ENCODE measurements at places on chromosomes 12 and 14.

- DNase-seq: no peak
These were observed 85.3 kb downstream of the B4GALNT3 start for GRCh38 chr12:544941-545635.

GRCh38 chr12:67331123-67331522, 62.0 kb downstream of the CAND1 start:
- no peak for DNase-seq

- DNase-seq: no peak
These were observed 32.6 kb downstream of the EID3 start for GRCh38 chr12:104336115-104336514.

DNA sequence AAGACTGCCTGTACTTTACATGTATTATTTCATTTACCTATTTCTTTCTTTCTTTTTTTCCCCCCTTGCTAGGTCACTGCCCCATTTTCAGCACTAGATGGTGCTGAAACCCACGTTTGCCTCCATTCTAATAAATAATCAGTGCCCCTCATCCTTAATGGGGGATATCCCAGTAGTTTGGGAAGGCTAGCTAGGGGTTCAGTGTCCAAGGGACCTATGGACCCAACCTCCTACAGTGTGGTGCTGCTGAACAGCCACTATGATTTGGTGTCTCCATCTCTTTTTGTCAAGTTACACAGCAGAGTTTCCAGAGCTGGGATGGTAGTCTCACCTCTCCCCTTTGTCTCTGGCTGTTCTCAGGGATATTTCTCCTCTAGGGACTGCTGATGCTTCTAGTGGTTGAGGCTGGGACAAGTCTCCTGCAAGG, 6.5 kb upstream of the HCFC2 start:
- DNase-seq: no peak

DNA sequence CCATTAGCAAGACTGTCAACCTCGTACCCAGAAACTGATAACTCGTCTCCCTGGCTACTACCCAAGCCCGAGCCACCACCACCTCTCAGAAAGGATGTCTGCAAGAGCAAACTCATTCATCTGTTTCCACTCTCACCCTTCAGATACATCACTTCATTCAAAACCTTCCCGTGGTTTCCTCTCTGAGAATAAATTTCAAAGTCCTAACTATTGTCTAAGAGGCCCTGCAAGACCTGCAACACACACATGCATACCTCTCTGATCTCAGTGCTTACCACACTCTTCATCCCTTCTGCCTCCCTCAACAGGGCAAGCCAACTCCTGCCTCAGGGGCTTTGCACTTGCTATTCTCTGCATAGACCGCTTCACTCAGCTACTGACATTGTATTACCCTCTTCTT, 40.6 kb downstream of the PPP1R13B start:
- DNase-seq: no peak

GRCh38 chr12:2084553-2085296, 31.9 kb downstream of the CACNA1C start:
- DNase-seq: no peak

GRCh38 chr14:78690836-78691235, 520.7 kb downstream of the NRXN3 start:
- DNase-seq: no peak

GRCh38 chr14:53011053-53011462, 60.2 kb upstream of the FERMT2 start:
- peak; percentile 29 for DNase-seq

DNA sequence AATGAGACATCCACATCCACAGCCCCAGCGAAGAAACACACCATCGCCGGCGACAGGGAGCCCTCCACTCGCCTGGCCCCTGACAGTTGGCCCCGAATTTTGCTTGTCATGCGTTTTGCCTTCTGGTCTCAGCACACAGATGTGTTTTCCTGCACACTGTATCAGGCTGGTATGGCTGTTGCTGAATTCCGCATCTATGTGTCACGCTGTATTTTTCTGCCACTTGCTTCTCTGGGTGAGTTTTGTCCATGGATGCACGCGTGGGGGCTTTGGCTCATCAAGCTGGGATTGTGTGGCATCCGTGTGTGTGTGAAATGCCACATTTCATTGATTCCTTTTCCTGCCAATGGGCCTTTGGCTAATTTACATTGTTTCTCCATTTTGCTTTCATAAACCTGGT, 26.5 kb downstream of the ARL6IP4 start:
- no peak for DNase-seq

DNA sequence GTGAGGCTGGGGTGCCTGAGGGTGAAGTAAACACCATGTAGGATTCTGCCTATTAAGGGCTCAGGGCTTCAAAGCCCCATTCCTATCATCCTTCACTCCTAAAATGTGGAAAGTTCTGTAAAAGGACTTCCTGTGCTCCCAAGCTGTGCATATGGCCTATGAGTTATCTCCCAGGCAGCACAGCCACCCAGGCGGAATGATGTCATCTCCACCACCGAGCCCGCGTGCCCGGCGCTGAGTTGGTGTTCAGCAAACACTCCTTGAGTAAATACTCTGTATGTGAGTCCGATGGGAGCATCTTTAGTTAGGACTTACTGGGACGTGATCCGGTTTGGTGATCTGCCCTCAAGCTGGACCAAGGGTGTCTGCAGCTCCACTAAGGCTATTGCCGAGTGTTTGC, 437.3 kb downstream of the MED13L start:
- no peak for DNase-seq

DNA sequence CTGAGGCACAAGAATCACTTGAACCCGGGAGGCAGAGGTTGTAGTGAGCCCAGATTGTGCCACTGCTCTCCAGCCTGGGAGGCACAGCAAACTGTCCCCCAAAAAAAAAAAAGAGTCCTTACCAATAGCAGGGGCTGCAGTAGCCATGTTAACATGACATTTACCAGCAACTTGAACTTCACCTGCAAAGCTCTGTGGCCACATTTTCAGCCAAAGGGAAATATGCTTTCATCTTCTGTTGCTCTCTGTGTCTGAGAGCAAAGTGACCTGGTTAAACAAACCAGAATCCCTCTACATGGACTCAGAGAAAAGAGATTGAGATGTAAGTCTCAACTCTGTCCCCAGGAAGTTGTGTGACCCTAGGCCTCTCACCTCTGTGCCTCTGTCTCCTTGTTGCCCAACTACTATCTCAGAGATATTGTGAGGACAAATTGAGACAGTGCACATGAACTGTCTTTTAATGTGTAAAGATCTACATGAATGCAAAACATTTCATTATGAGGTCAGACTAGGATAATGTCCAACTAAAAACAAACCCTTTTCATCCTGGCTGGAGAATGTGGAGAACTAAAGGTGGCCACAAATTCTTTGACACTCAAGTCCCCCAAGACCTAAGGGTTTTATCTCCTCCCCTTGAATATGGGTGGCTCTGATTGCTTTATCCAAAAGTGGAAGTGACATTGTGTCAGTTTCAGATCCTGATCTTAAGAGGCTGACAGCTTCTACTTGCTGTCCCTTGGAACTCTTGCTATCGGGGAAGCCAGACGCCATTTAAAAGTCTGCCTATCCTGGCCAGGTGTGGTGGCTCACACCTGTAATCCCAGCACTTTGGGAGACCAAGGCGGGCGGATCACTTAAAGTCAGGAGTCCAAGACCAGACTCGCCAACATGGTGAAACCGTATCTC, 24.7 kb upstream of the P2RX4 start:
- DNase-seq: no peak

- peak; percentile 58 for DNase-seq
These were observed 17.7 kb downstream of the DNAL1 start for GRCh38 chr14:73662487-73662943.

- no peak for DNase-seq
These were observed 627 bp downstream of the HOXC8 start for GRCh38 chr12:54009171-54010052.

DNA sequence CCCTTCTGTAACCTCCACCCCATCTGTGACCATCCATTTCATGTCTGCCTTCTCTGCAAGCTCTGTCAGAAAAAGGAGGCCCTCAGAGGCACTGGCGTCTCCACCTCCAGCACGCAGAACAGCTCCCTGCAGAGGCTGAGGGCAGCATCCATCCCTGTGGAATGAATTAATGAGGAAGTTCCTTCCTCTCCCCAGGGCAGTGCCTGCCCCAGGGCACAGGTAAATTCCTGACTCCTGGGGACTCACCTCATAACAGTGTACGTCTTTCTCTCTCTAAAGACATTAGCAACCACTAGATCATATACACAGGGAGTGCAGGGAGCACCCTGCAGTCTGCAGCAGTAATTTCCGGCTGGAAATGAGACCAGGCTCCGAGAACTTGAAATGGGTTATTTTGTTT, 155.0 kb upstream of the TMEM132C start:
- DNase-seq: no peak

- DNase-seq: no peak
These were observed 16.3 kb downstream of the CAPZA3 start for GRCh38 chr12:18754124-18754707.

DNA sequence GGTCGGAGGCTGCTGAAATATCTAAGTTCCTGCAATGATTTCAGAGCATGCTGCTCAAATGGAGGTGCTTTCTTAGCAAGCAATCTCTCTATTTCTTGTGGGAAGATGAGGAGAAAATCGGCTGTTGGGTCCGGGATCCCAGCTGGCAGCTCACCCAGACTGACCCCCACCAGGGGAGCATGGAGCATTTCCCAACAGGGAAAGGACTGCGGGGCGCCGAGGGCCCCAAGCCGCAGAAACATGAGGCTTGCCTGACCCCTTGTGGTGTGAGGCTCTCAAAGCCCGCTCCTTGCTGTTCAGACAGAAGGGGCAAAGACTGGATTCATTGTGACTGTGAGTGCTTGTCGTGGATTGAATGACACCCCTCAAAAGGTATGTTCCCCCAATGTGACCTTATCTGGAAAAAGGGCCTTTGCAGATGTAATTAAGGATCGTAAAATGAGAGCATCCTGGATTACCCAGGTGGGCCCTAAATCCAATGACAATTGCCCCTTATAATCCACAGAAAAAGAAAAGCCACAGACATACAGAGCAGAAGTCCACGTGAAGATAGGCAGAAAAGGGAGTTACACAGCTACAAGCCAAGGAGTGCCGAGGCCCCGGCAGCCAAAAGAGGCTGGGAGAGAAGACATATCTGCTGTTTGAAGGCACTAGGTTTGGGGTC, 116.3 kb upstream of the VASH1 start:
- DNase-seq: peak; percentile 27
